Astrocyte (in vitro differentiated cells and primary cell): ENCODE measurements at places on chromosomes 6 and 20. TPM values are rescaled to one million over a fixed set of nuclear protein-coding genes. Genes with fewer than 3 reads are reported as not detected.

The TP53TG5 gene
- not detected in 2 replicates for total RNA-seq

DNA sequence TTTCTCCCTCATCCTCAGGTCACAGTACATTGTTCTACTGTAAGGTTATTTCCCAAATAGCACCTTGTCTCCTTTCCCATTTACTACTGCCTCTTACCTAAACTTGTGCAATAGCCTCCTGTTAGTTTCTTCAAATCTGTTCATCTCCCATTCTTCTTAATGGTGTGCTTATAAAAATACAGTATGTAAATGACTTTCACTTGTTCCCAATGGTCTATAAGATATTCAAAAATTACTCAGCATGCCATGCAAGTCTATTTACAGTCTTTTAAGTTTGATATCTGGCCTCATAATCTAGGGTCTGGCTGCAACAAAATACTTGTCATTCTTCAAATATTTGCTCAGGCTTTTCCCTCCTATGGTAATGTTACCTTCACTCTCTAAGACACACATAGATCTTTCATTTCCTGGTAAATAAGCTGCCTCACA lies 31.5 kb upstream of the RHAG start:
- DNase-seq, result no peak

- DNase-seq, result no peak
These were observed 520 bp downstream of the SLC24A3 start for GRCh38 chr20:19212821-19213502.

DNA sequence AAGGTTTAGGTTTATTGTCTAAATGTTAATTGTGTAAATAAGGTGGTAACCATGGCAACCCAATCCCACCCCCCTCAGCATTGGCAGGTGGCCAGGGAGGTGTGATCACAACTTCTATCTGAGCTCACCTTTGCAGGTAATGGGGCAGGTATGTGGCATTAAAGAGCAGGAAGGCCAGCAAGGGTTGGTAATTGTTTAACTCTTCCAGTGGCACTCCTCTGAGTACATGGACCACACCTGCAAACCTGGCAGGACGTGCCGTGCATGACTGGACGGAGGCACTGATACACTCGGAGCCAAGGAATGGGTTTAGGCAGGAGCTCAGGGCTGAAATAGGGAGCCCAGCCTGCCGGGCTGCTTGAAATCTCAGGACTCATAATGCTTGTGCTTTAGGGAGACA lies 107.0 kb upstream of the BMP2 start:
- DNase-seq, result no peak

DNA sequence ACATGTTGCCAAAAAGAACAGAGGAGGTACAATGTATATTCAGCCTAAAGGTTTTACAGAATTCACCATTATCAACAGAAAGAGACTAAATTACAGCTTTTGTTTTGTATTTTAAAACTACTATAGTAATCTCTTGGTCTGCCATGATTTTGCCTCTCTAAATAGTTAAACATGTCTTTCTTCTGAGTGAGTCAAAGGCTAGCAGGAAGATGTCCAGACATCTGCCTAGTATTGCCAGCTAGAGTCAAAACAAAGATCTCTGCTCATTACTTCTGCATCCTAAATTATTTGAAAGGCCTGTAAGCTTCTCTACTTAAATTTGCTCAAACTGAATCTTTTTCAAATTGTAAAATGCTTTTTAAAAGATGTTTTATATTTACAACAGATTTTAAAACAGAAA lies 8.8 kb downstream of the ASF1A start:
- DNase-seq, result peak; percentile 48
